ENCODE measurements at places on chromosomes 1 and 21. TPM values are rescaled to one million over a fixed set of nuclear protein-coding genes. Genes with fewer than 3 reads are reported as not detected.

Gene OR2L3
- total RNA-seq: not detected

Gene HSD3B1
- total RNA-seq: not detected

GRCh38 chr1:93235261-93235660 is 54.7 kb downstream of the CCDC18 start:
- H3K4me1 ChIP-seq: no peaks in the 10 kb centered on the region
- no peak overlapping the region for H3K27ac ChIP-seq
- H3K27me3 ChIP-seq: no peaks in the 10 kb centered on the region
- H3K36me3 ChIP-seq: no peaks in the 10 kb centered on the region
- no peak for DNase-seq

Gene C1orf185
- not detected for total RNA-seq

Gene OXCT2
- total RNA-seq: 8.2 TPM

Gene DYNLT5
- 3.0 TPM for total RNA-seq

DNA sequence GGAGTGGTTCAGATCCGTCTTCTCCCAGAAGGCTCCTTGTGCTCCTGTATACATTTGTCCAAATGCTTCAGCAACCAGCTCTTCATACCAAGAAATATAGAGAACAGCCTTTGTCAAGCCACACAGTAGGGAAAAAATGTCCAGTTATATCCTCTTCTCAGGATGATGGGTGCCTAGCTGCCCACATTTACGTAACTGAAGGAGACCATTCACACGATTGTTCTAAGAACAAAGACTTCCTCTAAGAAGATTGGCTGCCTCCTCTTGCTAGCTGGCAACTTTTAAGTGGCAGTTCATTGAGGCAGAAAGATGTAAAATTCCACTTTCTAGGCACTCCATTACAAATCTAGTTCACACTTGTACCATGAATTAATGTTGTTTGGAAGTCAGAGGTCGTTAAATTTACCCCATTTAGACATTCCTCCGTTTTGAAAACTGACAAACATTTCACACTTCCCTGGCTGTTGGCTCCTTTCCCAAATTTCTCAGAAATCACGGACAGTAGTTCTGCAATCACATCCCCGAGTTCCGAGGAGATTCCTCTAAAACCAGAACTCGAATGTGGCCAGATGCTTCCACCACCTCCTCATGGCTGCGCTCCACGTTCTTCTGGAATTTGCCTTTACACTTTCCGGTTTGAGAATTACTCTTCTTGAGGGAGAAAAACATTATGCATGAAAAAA is 45.6 kb upstream of the CSF1 start:
- DNase-seq: peak; percentile 30
- H3K36me3 ChIP-seq: no peaks in the 10 kb centered on the region
- no peak overlapping the region for H3K4me3 ChIP-seq
- H3K27ac ChIP-seq: no peak overlapping the region
- peaks cover 10% of the 10 kb centered on the region for H3K4me1 ChIP-seq
- H3K27me3 ChIP-seq: no peaks in the 10 kb centered on the region

GRCh38 chr1:14148526-14148925 is 448.5 kb downstream of the PRDM2 start:
- no peaks in the 10 kb centered on the region for H3K4me1 ChIP-seq
- no peak overlapping the region for H3K4me3 ChIP-seq
- no peak overlapping the region for H3K27ac ChIP-seq
- no peaks in the 10 kb centered on the region for H3K36me3 ChIP-seq

DNA sequence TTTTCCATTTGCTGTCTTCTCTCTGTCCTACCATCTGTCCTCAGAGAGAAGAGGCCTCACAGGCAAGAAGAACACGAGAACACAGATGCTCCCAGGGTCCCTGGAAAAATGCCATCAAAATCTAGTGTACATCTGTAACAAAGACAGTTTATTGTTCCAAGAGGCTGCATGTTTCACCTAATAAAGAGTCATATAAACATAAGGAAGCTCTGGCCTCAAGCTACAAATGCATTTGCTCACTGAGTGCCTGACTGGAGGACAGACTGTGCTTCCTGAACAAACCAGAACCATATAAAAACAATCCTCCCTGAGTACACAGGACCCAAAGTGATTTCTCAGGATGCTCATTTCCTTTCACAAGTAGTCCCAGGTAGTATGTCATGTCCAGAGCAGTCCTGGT is 76.3 kb upstream of the SLC44A3 start:
- no peaks in the 10 kb centered on the region for H3K36me3 ChIP-seq
- no peaks in the 10 kb centered on the region for H3K27me3 ChIP-seq
- peaks cover 7% of the 10 kb centered on the region for H3K4me1 ChIP-seq
- no peak overlapping the region for H3K4me3 ChIP-seq

GRCh38 chr1:44648529-44649250 is 25.6 kb downstream of the TMEM53 start:
- H3K4me3 ChIP-seq: no peak overlapping the region
- H3K27me3 ChIP-seq: no peaks in the 10 kb centered on the region
- no peaks in the 10 kb centered on the region for H3K4me1 ChIP-seq
- peaks cover 43% of the 10 kb centered on the region for H3K36me3 ChIP-seq
- DNase-seq: no peak
- no peak overlapping the region for H3K27ac ChIP-seq

DNA sequence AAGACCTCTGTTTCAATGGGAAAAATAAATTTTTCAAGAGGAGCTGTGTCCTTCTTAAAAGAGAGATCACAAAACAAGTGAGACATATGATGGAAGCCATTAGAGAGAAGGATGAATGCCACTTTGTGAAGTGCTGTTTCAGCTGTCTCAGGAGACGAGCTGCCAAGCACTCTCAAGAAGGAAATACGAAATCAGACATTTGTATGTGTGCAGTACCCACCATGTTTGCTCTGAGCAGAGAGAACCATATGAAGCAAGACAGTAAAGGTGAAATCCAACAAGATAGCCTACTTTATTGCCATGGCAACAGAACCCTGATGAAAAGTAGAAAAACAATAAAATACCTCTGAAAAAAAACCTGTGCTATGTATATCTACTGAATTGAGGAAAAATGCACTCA is 168.1 kb downstream of the AMY1C start:
- no peak overlapping the region for H3K4me3 ChIP-seq
- no peaks in the 10 kb centered on the region for H3K4me1 ChIP-seq
- DNase-seq: no peak
- no peaks in the 10 kb centered on the region for H3K27me3 ChIP-seq
- no peak overlapping the region for H3K27ac ChIP-seq

GRCh38 chr1:51287966-51288365 is 42.4 kb downstream of the TTC39A start:
- H3K27ac ChIP-seq: no peak overlapping the region
- H3K36me3 ChIP-seq: no peaks in the 10 kb centered on the region
- H3K4me1 ChIP-seq: no peaks in the 10 kb centered on the region
- no peaks in the 10 kb centered on the region for H3K27me3 ChIP-seq
- H3K4me3 ChIP-seq: no peak overlapping the region

DNA sequence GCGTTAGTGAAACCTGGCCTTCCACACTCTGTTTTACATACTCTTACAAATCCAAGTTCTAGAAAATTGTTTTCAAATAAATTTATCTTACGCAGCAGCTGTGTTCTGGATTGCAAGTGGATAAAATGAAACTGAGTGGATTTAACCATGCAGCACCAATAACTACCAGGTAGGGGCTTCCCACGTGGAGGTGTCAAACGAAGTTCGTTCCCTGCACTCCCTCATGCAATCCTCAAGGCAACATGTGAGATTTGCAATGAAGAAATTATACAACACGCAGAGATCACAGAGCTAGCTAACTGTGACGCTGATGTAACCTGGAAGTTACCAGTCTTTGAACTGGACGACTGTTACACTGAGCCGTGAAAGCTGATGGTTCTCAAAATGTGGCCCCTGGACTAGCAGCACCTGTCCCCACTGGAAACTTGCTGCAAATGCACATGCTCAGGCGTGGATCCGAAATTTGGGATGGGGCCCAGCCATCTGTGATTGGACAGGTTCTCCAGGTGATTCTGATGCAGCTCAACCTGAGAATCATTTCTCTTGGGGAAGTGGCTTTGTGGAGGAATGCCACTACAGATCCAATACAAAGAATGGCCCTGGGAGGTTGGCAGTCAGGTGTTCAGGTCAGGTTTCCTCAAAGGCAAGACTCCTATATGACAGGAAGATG is 36.3 kb downstream of the RSPH1 start:
- no peaks in the 10 kb centered on the region for H3K27me3 ChIP-seq
- H3K27ac ChIP-seq: no peak overlapping the region
- no peak overlapping the region for H3K4me3 ChIP-seq
- no peaks in the 10 kb centered on the region for H3K36me3 ChIP-seq
- DNase-seq: no peak

- DNase-seq: no peak
- no peaks in the 10 kb centered on the region for H3K27me3 ChIP-seq
- H3K27ac ChIP-seq: no peak overlapping the region
- no peak overlapping the region for H3K4me3 ChIP-seq
- no peaks in the 10 kb centered on the region for H3K4me1 ChIP-seq
- H3K36me3 ChIP-seq: no peaks in the 10 kb centered on the region
Observed at GRCh38 chr1:91609551-91609950, 108.9 kb downstream of the CDC7 start.

DNA sequence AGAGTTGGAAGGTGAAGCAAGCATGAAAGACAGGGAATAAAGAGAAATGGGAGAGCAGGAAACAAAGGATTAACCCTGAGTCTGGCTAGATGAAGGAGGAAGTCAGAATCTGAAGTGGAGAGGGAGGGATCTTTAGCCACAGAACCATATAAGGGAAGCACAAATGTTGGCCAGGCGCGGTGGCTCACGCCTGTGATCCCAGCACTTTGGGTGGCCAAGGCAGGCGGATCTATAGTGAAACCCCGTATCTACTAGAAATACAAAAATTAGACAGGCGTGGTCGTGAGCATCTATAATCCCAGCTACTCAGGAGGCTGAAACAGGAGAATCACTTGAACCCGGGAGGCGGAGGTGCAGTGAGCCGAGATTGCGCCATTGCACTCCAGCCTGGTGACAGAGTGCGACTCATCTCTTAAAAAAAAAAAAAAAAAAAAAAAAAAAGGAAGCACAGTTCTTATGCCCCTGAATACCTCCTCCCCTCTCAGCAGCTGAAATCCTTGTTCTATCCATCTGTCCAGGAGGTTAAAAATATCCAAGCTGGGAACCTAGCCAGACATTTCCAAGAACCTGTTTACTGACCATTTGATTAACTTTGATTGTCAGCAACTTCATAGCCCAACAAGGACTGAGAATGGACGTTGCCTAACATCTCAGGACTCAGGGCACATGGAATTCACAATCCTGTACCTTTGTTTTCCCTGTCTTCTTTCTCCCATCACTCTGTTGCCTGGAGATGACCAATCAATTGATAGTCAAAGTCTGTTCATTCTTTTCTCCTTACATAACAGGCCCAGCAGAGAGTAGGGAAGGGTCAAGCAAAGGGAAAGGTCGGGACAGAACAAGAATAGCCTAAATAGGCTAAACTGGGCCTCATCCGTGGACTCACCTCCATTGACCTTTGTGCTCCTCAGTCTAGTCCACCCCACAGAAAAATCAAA is 10.6 kb downstream of the TXNIP start:
- no peak overlapping the region for H3K4me3 ChIP-seq
- peak overlapping the region; percentile 72 for H3K27ac ChIP-seq
- no peaks in the 10 kb centered on the region for H3K27me3 ChIP-seq
- DNase-seq: peak; percentile 41
- H3K4me1 ChIP-seq: peaks cover 86% of the 10 kb centered on the region

Gene ARHGEF2
- total RNA-seq: 80.1 TPM

- peak; percentile 17 for DNase-seq
- H3K27ac ChIP-seq: no peak overlapping the region
- H3K4me3 ChIP-seq: no peak overlapping the region
- no peaks in the 10 kb centered on the region for H3K27me3 ChIP-seq
- H3K36me3 ChIP-seq: no peaks in the 10 kb centered on the region
- H3K4me1 ChIP-seq: peaks cover 5% of the 10 kb centered on the region
Observed at GRCh38 chr1:44208226-44208625, 5.0 kb upstream of the DMAP1 start.

DNA sequence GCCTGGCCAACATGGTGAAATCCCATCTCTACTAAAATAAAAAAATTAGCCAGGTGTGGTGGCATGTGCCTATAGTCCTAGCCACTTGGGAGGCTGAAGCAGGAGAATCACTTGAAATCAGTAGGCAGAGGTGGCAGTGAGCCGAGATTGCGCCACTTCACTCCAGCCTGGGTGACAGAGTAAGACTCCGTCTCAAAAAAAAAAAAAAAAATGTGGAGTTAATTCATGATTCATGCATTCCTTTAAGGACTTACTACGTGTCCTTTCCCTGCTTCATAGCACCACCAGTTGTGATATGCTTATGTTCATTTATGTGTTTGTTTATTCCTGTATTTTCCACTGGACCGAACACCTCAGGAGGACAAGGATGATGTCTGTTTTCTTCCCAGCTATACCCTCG is 12.7 kb upstream of the PRELP start:
- peaks cover 49% of the 10 kb centered on the region for H3K4me1 ChIP-seq
- H3K27me3 ChIP-seq: no peaks in the 10 kb centered on the region
- no peaks in the 10 kb centered on the region for H3K36me3 ChIP-seq
- H3K27ac ChIP-seq: no peak overlapping the region

Gene FMO2
- total RNA-seq: 128 TPM

DNA sequence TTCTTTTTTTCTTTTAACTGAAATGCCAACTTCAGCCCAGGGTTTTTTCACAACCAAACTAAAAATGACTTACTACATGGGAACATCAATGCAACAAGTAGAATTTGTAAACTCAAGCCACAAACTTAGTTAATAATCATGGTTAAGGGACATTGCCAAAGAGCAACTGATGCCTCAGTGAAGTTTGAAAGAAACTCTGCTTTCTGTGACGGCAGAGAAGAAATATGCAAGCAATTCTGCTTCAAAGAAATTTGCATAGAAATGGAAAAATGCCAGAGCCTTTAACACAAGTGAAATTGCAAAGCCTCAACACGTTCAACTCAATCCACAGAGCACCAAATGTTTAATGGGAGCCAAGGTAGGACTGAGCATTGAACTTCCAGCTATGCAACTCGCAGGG is 5.0 kb upstream of the CHD5 start:
- H3K4me3 ChIP-seq: no peak overlapping the region
- peaks cover 3% of the 10 kb centered on the region for H3K4me1 ChIP-seq
- H3K36me3 ChIP-seq: peaks cover 26% of the 10 kb centered on the region
- no peak for DNase-seq
- no peak overlapping the region for H3K27ac ChIP-seq
- no peaks in the 10 kb centered on the region for H3K27me3 ChIP-seq

- no peaks in the 10 kb centered on the region for H3K36me3 ChIP-seq
- DNase-seq: no peak
- peaks cover 48% of the 10 kb centered on the region for H3K4me1 ChIP-seq
Observed at GRCh38 chr1:40389322-40389803, 15.8 kb downstream of the SMAP2 start.

- H3K4me3 ChIP-seq: no peak overlapping the region
- H3K27me3 ChIP-seq: no peaks in the 10 kb centered on the region
- H3K27ac ChIP-seq: no peak overlapping the region
- H3K36me3 ChIP-seq: no peaks in the 10 kb centered on the region
- no peaks in the 10 kb centered on the region for H3K4me1 ChIP-seq
- DNase-seq: no peak
Observed at GRCh38 chr1:167065471-167065870, 24.7 kb downstream of the GPA33 start.

GRCh38 chr1:61425040-61425439 is 299.9 kb downstream of the TM2D1 start:
- no peak overlapping the region for H3K4me3 ChIP-seq
- H3K36me3 ChIP-seq: no peaks in the 10 kb centered on the region
- peaks cover 14% of the 10 kb centered on the region for H3K4me1 ChIP-seq
- no peaks in the 10 kb centered on the region for H3K27me3 ChIP-seq
- DNase-seq: no peak
